Renal pelvis (tissue), 12 donors: ENCODE measurements at places on chromosomes 7 and 10. TPM values are rescaled to one million over a fixed set of nuclear protein-coding genes. Genes with fewer than 3 reads are reported as not detected.
A peak's percentile ranks its signal among the peaks of the same experiment; 100 is the strongest.

GRCh38 chr7:113810080-113810744, 108.6 kb downstream of the PPP1R3A start:
- no peak for DNase-seq

DNA sequence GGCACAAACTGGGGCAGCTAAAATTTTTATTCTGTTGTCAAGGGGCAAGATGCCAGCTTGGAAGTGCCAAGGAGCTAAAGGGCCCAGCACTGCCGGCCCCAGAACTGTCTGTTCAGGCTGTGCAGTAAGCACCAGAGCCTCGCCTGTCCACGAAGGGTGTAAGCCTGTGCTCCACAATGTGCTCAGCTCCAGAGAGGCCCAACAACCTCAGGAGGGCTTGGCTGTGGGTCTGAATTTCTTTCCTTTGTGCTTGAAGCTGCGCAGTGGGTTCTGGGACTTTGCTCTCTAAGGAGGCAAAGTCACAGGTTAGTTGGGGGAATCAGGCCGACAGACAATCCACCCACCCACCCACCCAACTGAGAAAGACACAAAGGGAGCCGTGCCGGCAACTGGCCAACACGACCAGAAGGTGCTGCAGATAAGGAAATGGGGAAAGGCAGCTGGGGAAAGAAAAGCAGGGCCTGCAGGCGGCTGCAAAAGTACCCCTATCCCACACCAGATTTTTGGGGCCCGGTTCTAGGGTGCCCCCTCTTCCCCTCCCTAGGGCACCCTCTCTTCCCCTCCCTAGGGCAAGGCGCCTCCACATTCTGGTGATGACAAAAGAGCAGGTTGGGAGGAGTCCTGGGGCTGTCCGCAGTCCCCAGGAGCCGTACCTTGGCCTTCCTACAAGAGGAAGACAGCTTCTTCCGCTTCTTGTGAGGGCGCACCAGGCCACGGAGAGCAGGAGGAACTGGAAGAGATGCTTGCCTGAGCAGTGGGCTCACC, 7.7 kb downstream of the DDX56 start:
- DNase-seq = no peak

DNA sequence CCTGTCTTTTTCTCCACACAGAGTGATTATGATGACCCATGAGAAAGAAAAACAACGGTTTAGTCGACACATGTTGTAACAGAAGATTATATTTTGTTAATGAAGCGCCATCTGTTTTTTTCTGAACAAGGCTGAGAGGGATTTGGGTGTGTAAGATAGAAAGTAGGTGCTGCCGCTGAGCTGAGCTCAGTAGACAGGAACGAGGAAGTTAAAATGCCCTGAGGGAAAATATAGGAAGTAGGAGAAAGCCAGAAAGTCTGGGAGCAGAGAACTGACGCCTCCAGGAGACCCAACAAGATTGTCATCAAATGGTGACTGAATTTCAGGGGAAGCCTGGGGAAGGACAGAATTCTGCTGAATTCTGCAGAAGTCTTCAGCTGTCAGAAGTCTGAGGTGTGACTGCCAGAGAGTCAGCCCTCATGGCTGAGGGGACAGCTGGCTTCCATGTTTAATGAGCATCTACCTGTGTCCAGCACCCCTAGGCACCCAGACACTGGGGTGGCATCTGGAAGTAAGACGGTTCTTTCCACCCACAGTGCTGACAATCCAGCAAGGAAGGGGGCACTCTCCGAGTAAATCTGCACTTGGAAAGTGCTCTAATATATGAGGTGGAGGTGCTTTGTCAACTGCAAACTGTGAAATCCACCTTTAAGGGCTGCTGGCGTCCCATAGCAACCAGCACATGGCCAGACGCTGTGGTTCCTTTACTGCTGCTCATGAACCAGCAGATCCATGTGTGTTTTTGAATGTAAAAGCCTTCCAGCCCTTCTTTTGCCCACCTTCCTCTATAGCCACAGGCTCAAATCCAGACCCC, 12.5 kb upstream of the TSPAN15 start:
- DNase-seq = no peak

- peak; percentile 69 for DNase-seq
Measured at GRCh38 chr10:46284286-46285229, 2.2 kb upstream of the ANTXRL start.

- no peak for DNase-seq
Measured at GRCh38 chr7:33612442-33612841, 292.9 kb upstream of the BMPER start.

GRCh38 chr7:97555857-97556421, 175.9 kb upstream of the TAC1 start:
- peak; percentile 0 for DNase-seq

DNA sequence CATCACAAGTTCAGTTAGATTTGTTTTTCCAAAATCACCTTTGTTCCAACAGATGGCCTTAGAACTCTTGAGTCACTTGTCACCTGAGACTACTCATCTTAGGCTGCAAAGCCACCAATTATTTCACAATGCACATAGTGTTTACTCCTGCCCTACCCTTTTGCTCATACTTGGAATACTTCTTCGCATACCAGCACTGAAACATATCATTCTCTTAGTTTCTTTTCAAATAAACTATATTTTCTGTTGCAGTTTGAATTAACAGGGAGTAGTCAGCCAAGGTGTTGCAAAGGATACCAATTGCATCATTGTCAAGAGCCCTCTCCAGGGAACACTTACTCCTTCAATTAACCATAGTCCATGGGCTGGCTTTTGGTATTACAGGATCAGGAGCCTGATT, 71.0 kb downstream of the CASD1 start:
- no peak for DNase-seq

GRCh38 chr10:105070952-105071351, 429.9 kb downstream of the SORCS3 start:
- DNase-seq = no peak

- no peak for DNase-seq
Measured at GRCh38 chr7:105811189-105811847, 65.1 kb downstream of the ATXN7L1 start.

DNA sequence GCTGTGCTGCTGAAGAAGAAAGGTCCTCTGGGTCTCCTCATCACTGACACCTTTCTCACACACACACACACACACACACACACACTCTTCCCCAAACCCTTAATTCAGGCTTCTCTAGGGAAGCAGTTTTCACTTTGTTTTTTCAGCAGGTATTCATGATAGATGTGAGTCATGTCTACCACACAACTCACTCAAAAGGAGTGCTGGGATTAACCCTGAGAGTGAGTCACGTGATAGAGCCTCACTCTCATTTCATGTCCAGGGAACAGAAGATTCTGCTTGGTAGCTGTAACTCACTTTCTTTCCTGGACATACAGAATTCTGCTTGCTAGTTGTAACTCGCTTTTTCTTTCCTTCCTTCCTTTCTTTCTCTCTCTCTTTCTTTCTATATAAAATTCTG, 45.4 kb downstream of the VIM start:
- DNase-seq = no peak

DNA sequence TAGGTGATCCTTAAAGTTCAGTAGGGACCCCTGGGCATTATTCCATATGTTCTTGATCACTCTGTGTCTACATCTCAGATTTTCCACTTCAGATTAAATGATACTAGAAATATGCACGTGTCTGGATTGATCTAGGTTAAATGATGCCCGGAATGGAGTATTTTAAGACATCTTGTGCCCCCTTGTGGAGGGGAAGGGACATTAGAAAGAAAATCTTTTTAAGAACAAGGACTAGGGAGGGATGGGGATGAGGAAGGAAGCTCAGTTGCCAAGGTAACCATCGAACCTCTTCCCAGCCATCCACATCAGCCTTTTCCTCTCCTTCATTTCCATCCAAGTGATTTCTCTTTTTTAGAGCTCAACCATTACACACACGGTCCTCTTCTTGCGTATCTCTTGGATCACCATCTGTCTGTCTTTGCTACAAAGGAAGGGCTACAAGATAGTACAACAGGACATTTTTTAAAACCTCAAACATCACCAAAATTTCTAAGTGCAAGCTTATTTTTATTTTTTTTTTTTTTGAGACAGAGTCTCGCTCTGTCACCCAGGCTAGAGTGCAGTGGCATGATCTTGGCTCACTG, 40.5 kb downstream of the PRSS2 start:
- no peak for DNase-seq

DNA sequence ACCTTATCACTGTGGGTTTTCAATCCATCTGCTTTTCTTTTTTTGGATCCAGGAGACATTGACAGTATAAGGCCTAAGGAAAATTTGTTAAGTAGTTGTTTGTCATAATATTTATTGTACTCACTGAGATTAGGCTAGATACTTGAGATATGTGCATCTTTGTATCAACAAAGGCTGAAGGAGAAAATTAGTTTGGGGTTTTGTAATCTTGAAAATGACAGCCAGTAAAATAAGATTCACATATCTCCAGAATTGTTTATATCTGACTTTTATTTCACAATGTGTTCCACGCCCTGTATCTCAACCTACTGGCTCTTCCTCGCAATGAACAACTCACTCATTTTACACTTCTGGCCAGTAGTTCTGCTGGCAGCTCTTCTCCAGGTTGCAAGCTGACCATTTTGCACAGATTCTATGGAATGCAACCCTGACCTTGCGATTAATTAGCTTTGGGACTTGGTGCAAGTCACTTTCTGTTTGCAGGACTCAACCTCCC, 132.7 kb downstream of the GATA3 start:
- no peak for DNase-seq

DNA sequence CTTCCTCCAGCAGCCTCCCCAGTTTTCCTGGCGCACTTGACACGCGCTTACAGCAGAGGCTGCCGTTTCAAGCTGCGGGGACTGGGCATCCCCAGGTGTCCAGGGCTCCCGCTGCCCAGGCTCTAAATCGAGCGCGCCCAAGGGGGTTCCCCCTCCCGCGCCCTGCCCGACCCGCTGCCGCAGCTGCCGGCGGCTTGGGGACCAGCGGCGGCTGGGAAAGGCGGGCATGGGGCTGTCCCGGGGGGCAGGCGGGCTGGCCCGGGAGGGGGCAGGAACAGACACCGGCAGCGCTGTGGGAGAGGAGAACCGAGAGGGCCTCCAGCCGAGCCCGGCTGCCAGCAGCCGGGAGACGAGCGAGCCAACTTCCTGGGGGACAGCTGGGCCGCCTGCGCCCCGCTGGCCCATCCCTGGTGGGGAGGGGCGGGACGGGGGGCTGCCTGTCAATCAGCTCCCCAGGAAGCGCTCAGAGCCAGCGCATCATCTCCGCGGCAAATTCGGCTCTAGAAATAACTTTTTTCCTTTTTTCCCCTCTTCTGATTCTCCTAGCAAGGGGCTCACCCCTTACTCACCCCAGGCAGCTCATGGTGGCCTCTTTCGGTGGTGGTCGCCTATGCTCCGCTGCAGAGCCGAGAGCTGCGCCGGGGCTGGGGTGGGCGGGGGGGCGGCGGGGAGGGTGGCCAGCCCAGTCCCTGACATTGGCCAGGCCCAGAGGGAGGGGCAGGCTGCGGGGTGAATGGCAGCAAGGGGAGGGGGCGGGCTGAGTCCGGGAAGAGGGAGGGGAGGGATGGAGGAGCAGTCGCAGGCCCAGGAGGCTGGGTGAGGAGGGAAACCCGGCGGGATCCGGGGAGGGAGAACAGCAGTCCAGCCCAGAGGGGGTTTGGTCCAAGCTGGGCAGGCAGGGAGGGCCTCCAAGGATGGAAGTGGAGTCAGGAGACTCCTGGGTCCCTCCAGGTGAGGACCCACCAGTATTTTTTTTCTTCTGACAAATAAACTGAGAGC, 14.7 kb downstream of the GRID2IP start:
- no peak for DNase-seq

GRCh38 chr7:149783386-149784250, 10.2 kb upstream of the ZNF467 start:
- no peak for DNase-seq

DNA sequence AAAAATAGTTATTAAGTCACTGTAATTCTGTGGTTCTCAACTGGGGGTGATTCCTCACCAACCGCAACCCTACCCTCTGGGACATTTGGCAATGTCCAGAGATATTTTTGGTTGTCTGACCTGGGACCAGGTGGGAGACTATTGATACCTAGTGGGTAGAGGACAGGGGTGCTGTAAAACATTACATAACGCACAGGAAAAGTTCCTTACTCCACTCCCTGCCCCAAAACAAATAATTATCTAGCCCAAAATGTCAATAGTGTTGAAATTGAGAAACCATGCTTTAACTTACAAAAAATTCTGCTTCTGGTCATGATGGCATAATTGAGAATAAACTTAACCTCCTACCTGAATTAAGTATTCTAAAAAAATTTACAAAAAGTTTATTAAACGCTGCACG, 177.7 kb upstream of the FEZF1 start:
- no peak for DNase-seq

GRCh38 chr7:149188637-149189259, 6.6 kb upstream of the ZNF282 start:
- DNase-seq = no peak

- no peak for DNase-seq
Measured at GRCh38 chr10:17237915-17238444, 9.9 kb downstream of the VIM start.

DNA sequence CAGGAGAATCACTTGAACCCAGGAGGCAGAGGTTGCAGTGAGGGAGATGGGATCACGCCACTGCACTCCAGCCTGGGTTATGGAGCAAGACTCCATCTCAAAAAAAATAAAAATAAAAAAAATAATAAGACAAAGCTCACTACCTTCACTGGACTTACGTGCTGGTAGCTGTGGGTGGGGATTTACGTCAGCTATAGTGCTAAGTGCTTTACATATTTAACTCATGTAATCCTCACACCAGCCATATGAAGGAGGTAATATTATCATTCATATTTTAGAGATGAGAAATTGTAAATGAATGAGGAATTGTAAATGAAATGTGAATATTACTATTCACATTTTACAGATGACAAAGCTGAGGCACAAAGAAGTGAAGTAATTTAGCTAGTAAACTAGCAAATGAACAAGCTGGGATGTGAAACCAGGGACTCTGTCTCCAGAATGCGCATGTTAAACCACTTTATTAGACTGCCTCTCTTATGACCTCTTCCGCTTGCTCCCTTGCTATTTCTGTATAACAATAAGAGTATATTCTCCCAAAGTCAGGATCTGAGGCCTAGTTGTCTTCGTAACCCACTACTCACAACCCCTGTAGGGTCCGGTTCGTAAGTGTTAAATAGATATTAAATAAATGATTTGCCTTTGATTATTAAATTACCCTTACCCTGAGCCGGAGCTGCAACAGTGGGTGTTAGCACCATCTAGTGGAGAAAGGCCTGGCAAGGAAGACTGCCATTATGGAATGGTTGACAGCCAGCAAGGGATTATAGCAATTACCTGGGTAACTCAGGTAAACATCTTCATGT, 70.2 kb downstream of the HTR7 start:
- DNase-seq = peak; percentile 3

GRCh38 chr10:92923416-92923815, 75.1 kb downstream of the EXOC6 start:
- DNase-seq = no peak

GRCh38 chr10:115028419-115028818, 64.7 kb upstream of the ATRNL1 start:
- DNase-seq = no peak

- DNase-seq = no peak
Measured at GRCh38 chr7:114104035-114104434, 185.2 kb upstream of the PPP1R3A start.

GRCh38 chr7:51374936-51375335, 58.3 kb upstream of the COBL start:
- no peak for DNase-seq

- no peak for DNase-seq
Measured at GRCh38 chr7:50659329-50659965, 94.2 kb upstream of the DDC start.

ENTPD1 gene
- 20.5 TPM for polyA plus RNA-seq

GOLGA7B gene
- 1.0 TPM for polyA plus RNA-seq

HOXA6 gene
- polyA plus RNA-seq = 45.1 TPM

NANOS1 gene
- 4.4 TPM for polyA plus RNA-seq

LMOD2 gene
- polyA plus RNA-seq = 0.25 TPM

ARMC3 gene
- 16.8 TPM for polyA plus RNA-seq

PAPSS2 gene
- 33.5 TPM for polyA plus RNA-seq

FFAR4 gene
- polyA plus RNA-seq = 0.03 TPM

SEC31B gene
- polyA plus RNA-seq = 22.2 TPM

ZMIZ2 gene
- 94.6 TPM for polyA plus RNA-seq

FAM25A gene
- polyA plus RNA-seq = not detected
